Large intestine (tissue), 12 donors: ENCODE measurements at places on chromosomes 3 and 15.

DNA sequence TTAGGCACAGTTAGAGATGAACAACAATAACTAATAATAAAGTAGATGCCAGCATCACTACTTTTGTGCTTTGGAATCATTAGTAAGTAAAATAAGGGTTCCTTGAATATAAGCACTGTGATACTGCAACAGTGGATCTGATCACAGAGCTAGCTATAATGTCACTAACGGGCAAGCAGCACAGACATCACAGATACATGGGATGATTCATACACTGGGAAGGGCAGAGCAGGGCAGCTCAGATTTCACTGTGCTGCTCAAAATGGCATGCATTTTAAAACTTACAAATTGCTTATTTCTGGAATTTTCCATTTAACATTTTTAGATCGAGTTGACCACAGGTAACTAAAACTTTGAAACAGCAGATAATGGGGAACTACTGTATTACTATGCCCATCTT lies 476.6 kb downstream of the FHIT start:
- DNase-seq: no peak

- no peak for DNase-seq
These were observed 18.2 kb upstream of the SNRPA1 start for GRCh38 chr15:101313041-101313761.

DNA sequence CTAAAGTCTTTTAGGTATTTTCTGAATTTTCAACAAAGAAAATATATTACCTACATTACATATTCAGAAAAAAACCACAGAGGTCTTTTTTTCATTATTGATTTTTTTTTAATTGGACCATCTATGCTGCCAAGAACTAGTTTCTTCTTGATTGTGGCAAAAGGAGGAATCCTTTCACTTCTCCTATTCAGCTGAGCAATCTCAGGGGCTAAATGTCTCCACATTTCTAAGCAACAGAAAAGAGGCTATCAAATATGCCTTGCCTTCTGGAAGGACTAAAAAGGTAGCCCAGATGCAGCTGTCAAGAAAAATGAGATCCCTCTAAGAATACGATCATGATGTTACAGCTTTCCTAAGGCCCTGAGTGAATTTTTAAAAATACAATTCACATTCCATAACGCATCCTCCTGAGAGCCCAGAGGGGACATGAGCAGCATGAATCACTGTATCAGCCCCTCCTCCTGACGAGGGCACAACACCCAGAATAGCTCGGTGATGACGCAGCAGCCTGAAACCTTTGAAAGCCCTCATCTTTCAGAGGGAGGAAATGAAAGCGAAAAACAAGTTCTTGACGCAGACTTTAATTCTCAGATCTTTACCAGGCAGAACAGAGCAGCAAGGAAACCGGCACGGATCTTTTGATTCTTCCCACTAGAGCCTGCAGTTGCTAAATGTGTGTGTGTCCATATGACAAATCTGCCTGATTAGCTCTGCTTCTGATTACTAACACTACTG lies 24.6 kb downstream of the RUBCN start:
- peak; percentile 82 for DNase-seq

- DNase-seq: no peak
These were observed 25.0 kb downstream of the SEC61A1 start for GRCh38 chr3:128077202-128077624.

DNA sequence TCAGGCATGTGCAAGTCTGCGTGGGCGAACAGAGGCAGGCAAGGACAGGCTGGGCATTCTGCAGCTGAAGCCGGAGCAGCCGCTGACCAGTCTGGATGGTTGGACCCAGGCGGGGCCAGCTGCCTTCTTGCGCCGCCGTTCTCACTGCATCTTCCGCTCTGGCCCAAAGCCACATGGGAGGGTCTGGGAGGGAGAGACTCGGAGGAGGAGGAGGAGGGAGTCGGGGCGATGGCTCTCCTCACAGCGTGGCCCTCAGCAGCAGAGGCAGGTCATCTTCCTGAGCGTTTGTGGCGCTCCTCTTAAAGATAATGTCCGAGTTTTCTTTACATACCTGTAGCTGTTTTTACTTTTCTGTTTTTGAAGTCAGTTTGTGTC lies 5.9 kb downstream of the CLK3 start:
- no peak for DNase-seq

- no peak for DNase-seq
These were observed 102.4 kb downstream of the ETFA start for GRCh38 chr15:76208786-76209424.
